ENCODE measurements at places on chromosomes 13 and 19.

DNA sequence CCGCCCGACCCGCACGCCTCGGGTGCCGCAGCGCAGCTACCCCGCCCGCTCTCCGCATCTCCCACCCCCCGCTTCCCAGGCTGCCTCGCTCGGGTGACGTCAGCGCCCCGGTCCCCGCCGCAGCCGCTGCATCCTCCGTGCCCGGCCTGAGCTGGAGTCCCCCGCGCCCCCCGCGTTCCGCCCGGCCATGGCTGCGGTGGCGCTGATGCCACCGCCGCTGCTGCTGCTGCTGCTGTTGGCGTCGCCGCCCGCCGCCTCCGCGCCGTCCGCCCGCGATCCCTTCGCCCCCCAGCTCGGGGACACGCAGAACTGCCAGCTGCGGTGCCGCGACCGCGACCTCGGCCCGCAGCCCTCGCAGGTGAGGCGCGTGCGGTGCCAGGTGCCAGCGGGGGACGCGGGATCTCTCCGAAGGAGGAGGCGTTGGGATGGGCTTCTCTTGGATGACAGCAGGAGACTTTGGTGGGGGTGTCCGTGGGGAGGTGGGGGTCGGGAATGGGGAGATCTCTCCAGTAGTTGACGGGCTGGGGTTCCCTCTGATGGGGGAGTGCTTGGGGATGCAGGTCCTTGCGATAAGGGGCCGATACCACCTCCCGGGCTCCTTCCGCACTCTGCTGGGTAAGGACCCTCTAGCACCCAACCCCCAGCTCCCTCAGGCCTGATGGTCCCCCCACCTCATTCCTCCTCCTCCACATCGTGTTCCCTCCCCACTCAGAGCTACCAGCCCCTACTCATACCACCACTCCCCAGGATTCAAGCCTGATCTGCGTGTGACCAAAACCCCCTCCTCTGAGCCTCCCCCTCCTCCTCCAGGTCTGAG, at the start of gene TMEM59L:
TSS of gene TMEM59L (plus strand) at position 99 of the 817 bp plus-strand sequence. CDS start at position 188, 89 bp downstream.
- no peak for DNase-seq

DNA sequence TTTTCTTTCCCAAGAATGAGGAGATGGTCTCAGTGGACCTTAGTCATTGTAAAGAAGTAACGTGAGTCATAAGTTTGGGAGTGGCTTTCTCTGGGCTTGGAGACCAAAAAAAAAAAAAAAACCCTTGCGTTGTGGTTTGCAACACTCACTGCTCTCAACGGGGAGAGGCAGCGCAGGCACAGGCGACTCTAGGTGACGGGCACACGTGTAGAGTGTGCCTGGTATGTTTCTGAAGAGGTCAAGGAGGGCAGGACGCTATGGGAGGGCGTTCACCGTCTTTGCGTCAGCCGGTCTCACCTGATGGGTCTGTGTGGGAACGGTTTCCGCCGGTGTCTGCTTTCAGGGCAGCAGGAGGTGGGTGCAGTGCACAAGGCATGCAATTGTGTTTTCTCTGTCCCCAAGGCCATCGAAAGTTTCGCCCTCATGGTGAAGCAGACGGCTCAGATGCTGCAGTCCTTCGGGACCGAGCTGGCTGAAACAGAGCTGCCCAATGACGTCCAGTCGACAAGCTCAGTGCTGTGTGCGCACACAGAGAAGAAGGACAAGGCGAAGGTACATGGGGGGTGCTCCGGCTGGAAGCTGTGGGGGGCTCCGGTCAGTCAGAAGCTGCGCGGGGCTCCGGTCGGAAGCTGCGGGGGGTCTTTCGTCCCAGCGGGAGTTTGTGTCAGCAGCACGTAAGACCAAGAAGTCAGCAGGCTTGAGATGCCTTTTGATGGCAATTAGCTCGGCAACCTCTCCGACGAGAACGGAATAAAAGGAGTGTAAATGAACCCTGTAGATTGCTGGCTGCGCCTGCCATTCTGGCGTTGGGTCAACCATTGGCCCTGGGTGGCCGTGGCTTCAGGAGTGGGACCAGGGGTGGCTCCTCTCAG, 40.8 kb upstream of the F7 start:
- DNase-seq: no peak

DNA sequence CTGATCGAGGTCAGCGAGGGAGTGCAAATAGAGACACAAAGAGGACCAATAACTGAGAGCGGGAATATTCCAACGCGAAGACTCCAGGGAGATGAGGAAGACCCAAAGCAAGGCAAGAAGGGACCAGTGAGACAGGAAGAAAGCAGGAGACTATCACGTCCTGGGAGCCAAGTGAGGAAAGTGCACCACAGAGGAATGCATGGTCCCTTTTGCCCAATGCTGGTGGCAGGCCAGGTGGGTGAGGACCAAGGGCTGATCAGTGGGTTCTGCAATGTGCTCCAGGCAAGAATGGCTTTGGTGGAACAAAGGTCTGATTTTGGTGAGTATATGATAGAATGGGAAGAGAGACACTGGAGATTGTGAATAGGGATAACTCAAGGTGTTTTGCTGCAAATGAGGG, 25.4 kb downstream of the CHST8 start:
- DNase-seq: no peak

- DNase-seq: no peak
Observed at GRCh38 chr13:111387945-111388600, 67.6 kb downstream of the TEX29 start.

DNA sequence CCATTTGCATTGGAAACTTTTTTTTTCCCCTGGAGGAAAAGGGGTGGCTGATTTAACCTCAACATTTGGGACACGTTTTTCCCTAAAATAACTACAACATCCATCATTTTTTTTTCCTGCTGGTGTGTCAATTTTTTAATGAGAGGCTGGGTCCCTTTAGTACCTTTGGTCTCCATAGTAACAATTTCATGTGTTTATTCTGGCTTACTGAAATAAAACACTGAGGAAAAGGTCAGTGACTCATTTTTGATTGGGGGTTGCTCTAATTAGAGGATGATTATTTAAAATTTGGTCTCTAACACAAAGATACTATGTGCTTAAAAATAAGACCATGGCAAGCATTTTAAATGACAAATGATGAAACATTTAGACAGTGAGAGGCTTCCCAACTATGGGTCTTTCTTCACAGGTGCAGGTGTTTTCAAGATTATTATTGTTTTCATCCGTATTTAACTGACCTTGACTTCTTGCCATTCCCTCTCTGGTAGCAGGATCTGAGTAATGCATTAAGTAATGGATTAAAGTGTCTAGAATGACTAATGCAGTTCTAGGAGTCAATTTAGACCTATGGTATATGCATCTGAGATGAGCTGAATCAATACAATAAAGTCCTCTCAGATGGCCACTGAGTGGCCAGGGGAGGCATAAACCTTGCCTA, 406.4 kb downstream of the KCNRG start:
- no peak for DNase-seq

GRCh38 chr13:33871207-33872004, 53.5 kb downstream of the RFC3 start:
- no peak for DNase-seq

GRCh38 chr19:13506471-13506820, at the start of gene CACNA1A:
Gene CACNA1A, minus strand, starts transcription at chr19:13506479. Its CDS starts 255 bp downstream, at chr19:13506224.
- DNase-seq: no peak

GRCh38 chr19:12767666-12768065, 7.7 kb downstream of the HOOK2 start:
- no peak for DNase-seq

- no peak for DNase-seq
Observed at GRCh38 chr13:106597186-106597585, 29.2 kb upstream of the ARGLU1 start.

GRCh38 chr13:100573121-100573520, 15.5 kb downstream of the GGACT start:
- peak; percentile 55 for DNase-seq

- DNase-seq: no peak
Observed at GRCh38 chr13:59458908-59459579, 704.7 kb downstream of the DIAPH3 start.

GRCh38 chr13:110173247-110173818, 133.6 kb downstream of the COL4A1 start:
- no peak for DNase-seq

GRCh38 chr13:52010890-52011631, at the start of gene ATP7B:
Gene ATP7B, minus strand, starts transcription at chr13:52011450. Its CDS starts 113 bp downstream, at chr13:52011337.
- peak; percentile 8 for DNase-seq

GRCh38 chr13:20796791-20797508, 23.2 kb upstream of the EEF1AKMT1 start:
- no peak for DNase-seq
